ENCODE measurements at places on chromosomes 2 and 18. TPM values are rescaled to one million over a fixed set of nuclear protein-coding genes. Genes with fewer than 3 reads are reported as not detected.

GRCh38 chr2:179543361-179543901 lies 278.8 kb upstream of the SESTD1 start:
- DNase-seq: peak; percentile 22

ARPC2 gene
- 483 TPM for total RNA-seq

TMEM169 gene
- total RNA-seq: 0.43 TPM

IMPACT gene
- 25.8 TPM for total RNA-seq

DAW1 gene
- 0.64 TPM for total RNA-seq
